Activated CD4-positive, CD25-positive, alpha-beta regulatory T cell treated with anti-CD3 and anti-CD28 coated beads, Interleukin-2, amount 50 U/mL, for 72 hours (primary cell): ENCODE measurements at places on chromosomes 2 and 18.

DNA sequence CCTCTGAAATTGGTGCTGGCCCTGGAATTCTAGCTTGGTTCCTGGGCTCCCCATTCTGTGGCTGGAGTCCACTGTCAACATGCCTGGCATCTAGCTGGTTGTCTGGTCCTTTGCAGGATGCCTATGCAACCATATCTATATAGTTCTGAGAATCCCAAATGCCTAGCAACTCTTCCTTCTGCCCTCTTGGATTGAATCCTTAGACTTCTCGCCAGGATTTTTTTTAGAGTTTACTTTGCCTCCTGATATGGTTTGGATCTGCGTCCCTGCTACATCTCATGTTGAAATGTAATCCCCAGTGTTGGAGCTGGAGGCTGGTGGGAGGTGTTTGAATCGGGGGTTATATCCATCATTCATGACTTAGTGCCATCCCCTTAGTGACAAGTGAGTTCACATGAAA lies 65.0 kb upstream of the LYPD1 start:
- no peak for DNase-seq

DNA sequence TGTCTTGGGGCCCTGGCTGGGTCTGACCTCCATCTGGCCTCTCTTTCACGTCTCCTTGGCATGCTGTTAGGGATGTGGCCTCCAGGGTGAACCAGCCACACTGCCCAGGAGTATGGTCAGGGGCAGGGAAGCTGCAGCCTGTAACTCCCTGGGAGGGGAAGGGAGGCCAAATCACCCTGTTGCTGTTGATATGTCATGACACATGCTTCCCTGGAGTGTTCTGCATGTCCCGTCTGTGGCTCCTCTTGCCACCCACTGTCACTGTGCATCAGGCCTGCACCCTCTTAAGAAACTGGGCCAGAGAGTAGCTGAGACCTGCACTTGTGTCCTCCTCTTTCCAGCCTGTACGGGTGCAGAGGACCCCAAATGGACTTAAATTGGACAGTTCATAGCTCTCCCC lies 221.3 kb downstream of the FHOD3 start:
- no peak for DNase-seq

DNA sequence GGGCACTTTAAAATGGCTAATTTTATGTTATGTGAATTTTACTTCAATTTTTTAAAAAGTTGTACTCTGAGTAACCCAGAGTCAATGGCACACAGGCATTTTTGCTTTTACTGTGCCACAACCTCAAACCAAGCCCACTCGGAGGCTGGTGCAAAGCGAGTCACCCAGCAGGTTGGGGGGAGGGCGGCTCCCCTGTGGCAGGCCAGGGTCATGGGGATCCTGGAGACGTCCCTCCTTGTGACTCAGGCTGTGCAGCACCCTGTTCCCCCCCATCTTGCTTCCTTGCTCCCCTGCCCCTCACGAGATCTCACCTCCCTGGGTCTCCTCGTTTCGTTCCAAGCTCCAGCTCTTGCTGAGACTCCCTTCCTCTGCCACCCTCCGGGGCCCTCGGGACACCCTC lies 58.6 kb downstream of the POMC start:
- DNase-seq, result no peak

DNA sequence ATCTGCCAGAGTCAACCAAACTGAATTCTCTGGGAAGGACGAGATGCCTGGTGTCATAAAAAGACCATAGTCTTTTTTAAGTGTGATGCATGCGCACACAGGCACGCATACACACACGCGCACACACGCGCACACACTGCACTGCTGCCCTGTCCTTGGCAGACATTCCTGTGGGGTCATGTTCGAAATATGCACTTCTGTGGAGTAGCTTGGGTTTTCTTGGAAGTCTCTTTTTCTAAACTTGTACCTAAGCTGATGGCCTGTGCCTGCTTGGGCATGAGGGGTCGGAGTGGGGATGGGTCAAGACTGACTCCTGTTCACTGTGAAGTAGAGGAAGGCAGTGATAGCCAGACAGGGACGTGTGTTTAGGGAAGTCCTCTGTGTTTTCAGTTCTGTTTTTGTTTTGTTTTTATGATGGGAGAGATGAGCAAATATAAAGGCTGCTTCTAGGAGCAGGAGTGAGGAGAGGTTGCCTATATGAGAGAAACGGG lies 4.0 kb upstream of the RMC1 start:
- no peak for DNase-seq

GRCh38 chr2:207088839-207089238 lies 76.9 kb downstream of the KLF7 start:
- DNase-seq, result no peak

- DNase-seq, result no peak
Observed at GRCh38 chr2:152084076-152084475, 14.8 kb downstream of the CACNB4 start.

DNA sequence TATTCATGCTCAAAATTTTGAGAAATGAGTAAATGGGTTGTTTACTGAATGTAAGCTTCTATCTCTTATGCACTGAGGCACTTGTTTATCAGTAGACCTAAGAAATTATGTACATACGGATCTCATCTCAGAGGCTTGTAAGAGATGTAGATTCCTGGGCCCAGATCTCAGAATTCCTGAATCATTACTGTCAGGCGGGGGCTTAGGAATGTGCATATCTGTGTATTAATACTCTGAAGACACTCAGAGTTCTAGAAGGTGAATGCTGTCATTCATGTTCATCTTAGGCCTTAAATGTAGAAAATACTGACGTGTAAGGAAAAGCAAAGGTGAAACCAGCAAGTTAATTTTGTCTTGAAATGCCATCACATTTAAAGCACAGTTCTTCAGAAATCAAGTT lies 169.6 kb downstream of the FMNL2 start:
- DNase-seq, result no peak

DNA sequence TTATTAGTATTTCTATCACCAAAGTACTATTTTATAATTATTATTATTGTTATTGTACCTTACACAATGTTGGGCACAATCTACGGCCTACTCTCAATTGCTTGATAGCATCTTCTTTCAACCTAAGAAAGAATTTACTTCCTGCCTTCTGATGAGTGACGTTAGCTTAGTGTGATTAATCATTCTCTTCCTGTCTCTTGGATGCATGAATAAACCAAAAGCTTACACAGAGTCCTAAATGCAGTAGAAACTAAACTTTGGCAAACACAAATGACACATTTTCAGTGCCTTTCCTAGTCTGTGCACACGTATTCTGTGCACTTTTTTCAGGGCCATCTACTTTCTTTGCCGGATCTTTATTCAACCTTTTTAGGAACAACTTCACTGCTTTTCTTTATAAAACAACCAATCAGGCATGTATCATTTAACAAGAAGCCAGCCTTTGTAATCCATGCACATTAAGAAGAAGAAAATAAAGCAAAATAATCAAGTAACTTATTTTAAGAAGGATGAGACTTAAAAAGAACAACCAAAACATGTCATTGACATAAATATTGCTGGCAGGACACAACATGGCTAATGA lies 19.1 kb downstream of the TRAK2 start:
- no peak for DNase-seq

DNA sequence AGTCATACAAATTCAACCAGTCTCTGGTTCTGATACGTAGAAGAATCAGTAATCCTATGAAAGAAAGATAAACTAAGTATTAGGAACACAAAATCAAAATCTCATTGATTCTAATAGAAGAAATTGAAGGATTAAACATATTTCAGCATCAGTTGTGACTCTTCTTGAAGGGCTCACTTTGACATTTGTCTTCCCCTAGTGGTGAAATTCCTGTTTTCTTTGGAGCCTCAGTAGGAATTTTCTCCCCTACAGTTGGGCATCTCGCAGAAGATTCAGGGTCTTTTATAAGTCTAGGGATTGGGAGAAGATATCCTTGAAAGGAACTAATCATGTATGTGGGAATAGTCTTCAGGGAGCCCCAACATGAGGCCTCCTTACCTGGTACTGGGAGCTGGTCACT lies 2.8 kb upstream of the CRYGB start:
- no peak for DNase-seq

- peak; percentile 16 for DNase-seq
Observed at GRCh38 chr2:233436191-233436581, 81.9 kb downstream of the DGKD start.

- DNase-seq, result peak; percentile 36
Observed at GRCh38 chr2:54422072-54422581, 34.0 kb upstream of the SPTBN1 start.

DNA sequence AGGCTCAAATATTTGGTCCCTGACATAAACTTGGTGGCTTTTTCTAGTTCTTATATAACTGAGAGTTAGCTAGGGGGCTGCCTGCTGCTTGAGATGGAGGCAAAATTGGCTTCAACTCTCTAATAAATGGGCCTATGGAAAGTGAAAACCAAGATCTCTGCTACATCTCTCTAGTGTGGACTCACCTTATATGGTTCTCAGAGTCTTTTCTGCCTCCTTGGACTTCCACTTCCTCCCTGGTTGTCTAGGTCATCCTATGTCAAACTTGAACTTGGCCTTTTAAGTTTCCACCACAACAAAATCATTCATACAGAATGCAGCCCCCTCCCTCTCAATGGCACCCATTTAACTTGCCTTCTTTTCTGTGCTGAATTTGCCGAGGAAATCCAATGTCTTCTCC lies 23.9 kb upstream of the ARHGAP25 start:
- no peak for DNase-seq

DNA sequence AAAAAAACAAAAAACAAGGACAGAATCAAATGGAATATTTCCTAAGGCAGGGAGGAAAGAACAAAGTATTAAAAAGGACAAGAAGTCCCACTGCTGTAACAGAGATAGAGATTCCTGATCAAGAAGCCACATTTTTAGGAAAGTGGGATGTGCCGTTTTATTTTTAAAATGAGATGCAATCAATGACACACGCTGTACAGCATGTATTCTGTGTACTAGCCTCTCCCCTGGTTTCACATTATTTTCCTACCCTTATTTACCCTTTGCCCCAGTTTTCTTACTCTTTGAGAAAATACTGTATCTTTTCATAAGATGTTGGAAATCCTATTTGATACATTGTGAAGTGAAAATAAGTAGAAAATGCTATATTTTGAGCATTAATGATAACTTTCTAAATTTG lies 45.8 kb downstream of the E2F6 start:
- DNase-seq, result no peak

- no peak for DNase-seq
Observed at GRCh38 chr2:5444168-5444567, 248.0 kb upstream of the SOX11 start.

DNA sequence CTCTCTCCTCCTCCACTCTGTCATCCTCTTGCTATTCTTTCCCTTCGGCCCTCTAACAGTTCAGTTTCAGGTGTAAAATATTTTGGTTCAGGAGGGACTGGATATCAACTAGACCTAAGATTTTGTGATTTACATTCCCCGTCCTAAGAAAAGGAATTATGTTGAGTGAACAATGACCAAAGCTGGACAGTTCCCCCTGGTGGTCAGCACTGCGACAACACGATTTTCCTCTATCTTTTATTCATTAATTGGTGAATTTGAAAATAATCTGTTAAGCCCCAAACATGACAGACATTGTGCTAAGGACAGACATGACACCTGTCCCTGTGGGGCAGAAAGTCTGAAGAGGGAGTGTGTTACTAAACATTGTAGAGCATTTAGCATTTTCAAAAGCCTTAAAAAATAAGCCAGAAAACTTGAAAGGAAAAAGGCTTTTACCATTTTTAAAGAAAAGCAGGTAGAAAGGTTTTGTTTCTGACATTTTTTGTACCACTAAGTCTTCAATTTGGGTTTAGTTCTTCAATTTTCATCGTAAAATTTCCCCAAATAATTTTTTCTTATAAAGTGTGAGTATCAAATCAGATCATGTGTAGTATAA lies 28.4 kb upstream of the GTF2A1L start:
- DNase-seq, result no peak

- DNase-seq, result no peak
Observed at GRCh38 chr2:174563530-174564282, 33.9 kb downstream of the WIPF1 start.

- no peak for DNase-seq
Observed at GRCh38 chr2:150710916-150711315, 223.4 kb upstream of the RND3 start.

GRCh38 chr2:86048888-86049287 lies 56.8 kb downstream of the POLR1A start:
- DNase-seq, result no peak

DNA sequence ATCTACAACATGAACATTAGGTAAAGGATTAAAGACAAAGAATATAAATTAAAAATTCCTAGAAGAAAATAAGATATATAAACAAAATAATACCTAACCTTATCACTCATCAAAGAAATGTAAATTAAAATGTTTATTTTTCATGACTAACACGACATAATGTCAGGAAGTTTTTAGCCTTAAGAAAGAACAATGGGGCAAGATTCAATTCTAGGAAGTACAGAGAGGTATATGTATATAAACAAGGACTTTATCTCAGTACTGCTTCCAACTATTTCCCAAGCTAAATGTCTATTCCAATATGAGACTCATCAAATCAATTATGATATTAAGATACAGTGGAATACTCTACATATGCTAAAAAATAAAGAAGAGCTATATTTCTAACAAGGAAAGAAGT lies 44.1 kb downstream of the TTC21B start:
- DNase-seq, result no peak

DNA sequence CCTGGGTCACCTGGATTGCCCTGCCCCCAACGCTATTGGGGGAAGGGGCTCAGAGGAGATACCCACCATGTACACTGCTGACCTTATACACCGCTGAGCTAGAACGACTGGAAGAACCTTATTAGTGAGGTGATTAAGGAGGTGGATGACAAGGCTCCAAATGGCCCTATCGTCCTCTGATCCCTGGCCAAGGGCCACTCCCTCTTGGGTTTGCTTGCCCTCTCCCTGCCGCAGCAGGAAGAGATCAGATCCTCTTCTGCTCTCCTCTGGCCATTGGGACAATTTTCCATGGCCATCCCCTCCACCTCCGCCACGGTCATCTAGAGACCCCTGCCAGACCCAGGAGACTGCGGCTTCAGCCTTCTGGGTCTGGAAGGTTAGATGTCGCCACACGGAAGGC lies 1.2 kb downstream of the ZNF514 start:
- DNase-seq, result no peak

DNA sequence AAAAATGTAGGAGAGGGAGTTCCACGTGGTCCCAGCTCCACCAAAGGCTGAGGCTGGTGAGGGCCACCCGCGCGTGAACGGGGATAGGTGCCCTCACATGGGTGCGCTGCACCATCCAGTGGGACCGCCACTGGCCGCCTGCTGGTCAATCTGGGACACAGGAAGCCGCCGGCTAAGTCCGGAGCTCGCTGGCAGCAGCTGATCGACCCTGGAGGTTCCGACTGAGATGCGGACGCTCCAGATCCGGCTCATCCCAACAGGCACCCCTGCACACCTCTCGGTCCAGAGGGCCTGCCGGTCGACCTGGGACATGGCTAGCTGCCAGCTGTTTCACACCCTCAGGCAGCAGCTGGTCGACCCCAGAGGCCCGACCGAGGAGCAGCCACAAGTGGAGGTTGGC lies 116.5 kb upstream of the ANKRD30BL start:
- no peak for DNase-seq

- no peak for DNase-seq
Observed at GRCh38 chr18:48314690-48315089, 94.5 kb downstream of the ZBTB7C start.

- peak; percentile 31 for DNase-seq
Observed at GRCh38 chr18:62844850-62845643, 129.7 kb downstream of the PHLPP1 start.
